Activated CD4-positive, alpha-beta T cell treated with anti-CD3 and anti-CD28 coated beads for 1 hour (primary cell): ENCODE measurements at places on chromosomes 4 and X.

DNA sequence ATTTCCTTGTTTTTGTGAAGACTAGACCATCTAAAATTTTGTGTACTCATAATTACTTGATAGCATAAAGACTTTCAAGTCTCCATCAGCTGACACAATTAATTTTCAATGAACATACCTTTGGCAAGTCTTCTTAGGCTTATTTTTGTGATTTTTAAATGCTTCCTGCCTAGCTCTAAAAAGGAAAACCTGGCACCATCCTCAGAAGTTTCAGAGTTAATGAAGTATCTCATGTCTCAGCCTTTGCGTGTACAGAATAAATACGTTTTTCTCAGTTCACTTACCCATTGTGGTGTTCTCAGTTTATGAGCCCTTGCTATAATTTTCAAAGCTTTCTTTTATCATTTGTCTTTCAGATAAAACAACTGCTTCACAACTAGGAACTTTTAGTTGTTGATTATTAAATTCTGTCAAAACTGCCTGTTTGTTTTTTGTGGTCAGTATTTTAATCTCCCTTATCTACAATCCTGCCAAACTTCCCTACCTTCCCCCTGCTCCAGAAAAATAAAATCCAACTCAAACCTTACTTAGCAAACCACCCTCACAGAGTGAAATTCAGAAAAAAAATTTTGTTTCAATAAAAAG, 21.6 kb downstream of the ADD1 start:
- DNase-seq = no peak

GRCh38 chr4:139933541-139933940, 220.4 kb downstream of the MAML3 start:
- no peak for DNase-seq

GRCh38 chr4:41305476-41305875, 48.7 kb downstream of the UCHL1 start:
- DNase-seq = no peak

- DNase-seq = no peak
Observed at GRCh38 chr4:140257461-140258305, 103.7 kb upstream of the MAML3 start.
